ENCODE measurements at places on chromosomes 7 and 10.

- DNase-seq, result no peak
Observed at GRCh38 chr7:124012864-124013263, 20.0 kb downstream of the TMEM229A start.

DNA sequence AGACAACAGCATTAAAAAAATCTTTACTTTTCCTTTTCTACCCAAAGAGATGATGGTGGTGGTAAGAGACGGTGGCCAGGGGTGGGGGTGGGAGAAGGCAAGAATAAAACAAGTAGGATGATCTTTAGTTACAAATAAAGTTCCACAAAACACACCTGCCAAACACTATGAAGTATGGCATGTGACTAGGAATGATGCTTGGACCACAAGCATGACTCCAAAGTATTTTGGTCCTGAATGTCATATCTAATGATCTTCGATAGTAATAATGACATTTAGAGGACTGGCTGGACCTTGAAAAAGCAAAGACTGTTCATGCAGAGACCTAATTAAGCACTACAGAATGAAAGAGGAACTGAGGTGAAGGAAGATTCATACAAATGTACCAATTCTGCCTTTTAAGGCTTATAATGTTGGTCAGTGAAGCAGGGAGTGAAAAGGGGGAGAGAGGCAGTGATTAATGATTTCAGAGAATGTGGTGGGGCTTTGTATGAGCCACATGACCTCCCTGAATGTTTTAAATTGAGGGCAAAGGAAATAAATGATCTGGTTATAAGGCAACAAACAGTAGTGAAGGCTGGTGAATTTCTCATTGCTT lies 29.6 kb upstream of the DKK1 start:
- DNase-seq, result no peak

DNA sequence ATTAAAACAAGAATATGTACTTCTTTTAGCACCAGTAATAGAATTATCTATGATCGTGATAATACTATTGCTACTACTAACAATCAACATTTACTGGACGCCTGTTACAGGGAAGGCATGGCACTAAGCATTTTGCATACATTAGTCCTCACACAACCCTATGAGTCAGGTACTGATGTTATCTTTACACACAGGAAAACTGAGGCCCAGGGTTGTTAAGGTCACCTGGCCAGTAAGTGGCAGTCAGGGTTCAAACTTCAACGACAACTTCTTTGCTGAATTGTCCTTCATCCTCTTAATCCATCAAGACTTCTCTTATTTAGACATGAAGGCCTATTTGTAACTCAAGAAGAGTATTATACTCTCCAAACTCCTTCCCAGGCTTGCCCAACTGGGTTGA lies 41.9 kb upstream of the ACSL5 start:
- DNase-seq, result no peak

GRCh38 chr10:119100434-119101238 lies 3.3 kb upstream of the DENND10 start:
- DNase-seq, result no peak

- peak; percentile 8 for DNase-seq
Observed at GRCh38 chr10:96511044-96511945, 2.4 kb downstream of the TLL2 start.
